ENCODE measurements at places on chromosomes 4 and X.
A peak's percentile ranks its signal among the peaks of the same experiment; 100 is the strongest.

- H3K36me3 ChIP-seq, result no peaks in the 10 kb centered on the region
- no peaks in the 10 kb centered on the region for H3K4me1 ChIP-seq
- H3K27me3 ChIP-seq, result no peaks in the 10 kb centered on the region
Observed at GRCh38 chrX:130539721-130540321, 138.0 kb downstream of the RBMX2 start.

- H3K36me3 ChIP-seq, result no peaks in the 10 kb centered on the region
- no peak for DNase-seq
- no peak overlapping the region for H3K4me3 ChIP-seq
- H3K4me1 ChIP-seq, result no peaks in the 10 kb centered on the region
Observed at GRCh38 chr4:23839279-23839678, 50.6 kb downstream of the PPARGC1A start.

DNA sequence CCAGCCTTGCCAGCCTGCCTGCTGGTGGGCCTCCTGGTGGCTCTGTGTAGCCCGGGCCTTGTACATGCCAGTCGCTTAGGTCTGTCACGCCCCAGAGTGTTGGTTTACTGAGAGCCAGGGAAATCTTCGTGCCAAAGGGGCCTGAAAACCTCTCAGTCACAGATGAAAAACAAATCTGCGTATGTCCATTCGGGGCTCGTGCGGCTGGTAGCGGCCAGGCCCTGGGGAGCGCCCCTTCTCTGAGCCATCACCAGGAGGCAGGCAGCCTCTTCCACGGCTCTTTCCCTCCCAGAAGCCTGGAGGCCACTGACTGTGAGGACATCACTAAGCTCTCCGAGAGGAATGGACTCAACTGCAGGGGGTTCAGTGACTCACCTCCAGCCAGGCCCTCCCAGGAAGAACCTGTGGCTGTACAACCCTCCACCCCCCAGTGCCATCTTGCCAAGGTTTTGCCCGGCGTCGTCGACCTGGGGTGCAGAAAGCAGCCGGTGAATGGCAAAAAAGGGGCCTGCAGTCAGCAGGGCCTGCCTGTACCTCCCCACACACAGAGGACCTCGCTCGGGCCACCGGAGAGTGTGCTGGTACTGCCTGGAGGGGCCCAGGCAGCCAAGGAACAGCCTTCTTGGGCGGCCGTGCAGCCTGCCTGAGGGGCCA is 162.2 kb downstream of the BCOR start:
- H3K27ac ChIP-seq, result no peak overlapping the region
- no peak overlapping the region for H3K4me3 ChIP-seq
- H3K4me1 ChIP-seq, result peaks cover 8% of the 10 kb centered on the region
- DNase-seq, result no peak
- H3K27me3 ChIP-seq, result no peaks in the 10 kb centered on the region

DNA sequence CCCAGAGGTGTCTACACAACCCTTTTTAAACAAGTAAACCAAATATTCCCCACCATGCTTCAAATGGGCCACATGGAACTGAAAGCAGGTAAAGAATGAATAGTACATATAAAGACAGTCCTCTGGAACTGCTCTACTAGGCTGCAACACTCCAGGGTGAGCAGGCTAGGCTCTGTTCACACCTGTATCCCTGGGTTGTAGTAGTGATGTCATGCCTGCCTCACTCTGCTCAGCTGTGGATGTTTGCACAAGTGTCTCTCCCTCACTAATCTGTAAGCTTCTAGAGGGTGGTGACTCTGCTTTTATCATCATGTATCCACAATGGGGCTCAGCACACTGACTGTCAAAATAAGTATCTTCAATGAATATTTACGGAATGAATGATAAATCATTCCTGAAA is 20.4 kb downstream of the LEF1 start:
- no peak overlapping the region for H3K4me3 ChIP-seq
- H3K36me3 ChIP-seq, result peaks cover 46% of the 10 kb centered on the region
- H3K27me3 ChIP-seq, result no peaks in the 10 kb centered on the region
- no peak for DNase-seq

- H3K4me1 ChIP-seq, result peaks cover 5% of the 10 kb centered on the region
- H3K27me3 ChIP-seq, result no peaks in the 10 kb centered on the region
- no peak overlapping the region for H3K27ac ChIP-seq
- no peak for DNase-seq
Observed at GRCh38 chr4:10878861-10879260, 194.3 kb upstream of the CLNK start.

- no peaks in the 10 kb centered on the region for H3K4me1 ChIP-seq
- no peak for DNase-seq
- no peak overlapping the region for H3K27ac ChIP-seq
- peaks cover 2% of the 10 kb centered on the region for H3K27me3 ChIP-seq
Observed at GRCh38 chrX:100599456-100599855, 14.7 kb downstream of the TNMD start.

GRCh38 chr4:140426610-140427105 is 790 bp downstream of the CLGN start:
- H3K4me1 ChIP-seq, result peaks cover 11% of the 10 kb centered on the region
- DNase-seq, result no peak
- H3K4me3 ChIP-seq, result peak overlapping the region; percentile 81
- H3K36me3 ChIP-seq, result no peaks in the 10 kb centered on the region

- H3K4me3 ChIP-seq, result no peak overlapping the region
- DNase-seq, result no peak
- H3K27ac ChIP-seq, result no peak overlapping the region
- H3K36me3 ChIP-seq, result peaks cover 3% of the 10 kb centered on the region
Observed at GRCh38 chr4:38818441-38818976, 13.9 kb upstream of the TLR1 start.

GRCh38 chrX:389021-389441 is 2.3 kb upstream of the PPP2R3B start:
- no peak for DNase-seq
- no peaks in the 10 kb centered on the region for H3K36me3 ChIP-seq
- no peaks in the 10 kb centered on the region for H3K4me1 ChIP-seq

Measured in activated T-helper 2 cell treated with anti-CD3 and anti-CD28 coated beads, Interferon-gamma antibody, Interleukin-2, Interleukin-4, amounts not matched to agents 10 μg/mL and 5 μg/mL and 100 μg/mL, durations not matched to agents 14 hours and 24 hours and 36 hours (primary cell).